Kasumi-1 (cell line): ENCODE measurements at places on chromosomes 6 and 20.

GRCh38 chr6:14748679-14749078, 497.2 kb upstream of the JARID2 start:
- no peak for DNase-seq

DNA sequence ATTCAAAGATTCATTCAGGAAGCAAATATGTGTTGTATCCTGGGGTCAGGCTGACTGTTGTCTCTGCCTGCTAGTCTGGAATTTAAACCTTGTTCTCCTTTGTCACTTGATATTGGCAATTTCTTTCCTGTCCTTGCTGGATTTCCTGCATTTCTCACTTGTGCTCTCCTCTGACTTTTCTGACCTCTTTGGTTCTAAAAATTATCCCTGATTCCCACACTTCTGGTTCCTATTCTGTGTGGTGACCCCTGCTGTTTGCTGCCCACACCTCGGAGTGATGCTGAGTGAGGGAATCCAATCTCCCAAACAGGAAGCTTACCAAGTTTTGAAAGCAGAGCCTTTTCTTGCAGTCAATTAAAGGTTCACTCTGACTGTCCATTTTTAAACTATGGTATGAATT, 345.3 kb downstream of the CDKAL1 start:
- DNase-seq: no peak

DNA sequence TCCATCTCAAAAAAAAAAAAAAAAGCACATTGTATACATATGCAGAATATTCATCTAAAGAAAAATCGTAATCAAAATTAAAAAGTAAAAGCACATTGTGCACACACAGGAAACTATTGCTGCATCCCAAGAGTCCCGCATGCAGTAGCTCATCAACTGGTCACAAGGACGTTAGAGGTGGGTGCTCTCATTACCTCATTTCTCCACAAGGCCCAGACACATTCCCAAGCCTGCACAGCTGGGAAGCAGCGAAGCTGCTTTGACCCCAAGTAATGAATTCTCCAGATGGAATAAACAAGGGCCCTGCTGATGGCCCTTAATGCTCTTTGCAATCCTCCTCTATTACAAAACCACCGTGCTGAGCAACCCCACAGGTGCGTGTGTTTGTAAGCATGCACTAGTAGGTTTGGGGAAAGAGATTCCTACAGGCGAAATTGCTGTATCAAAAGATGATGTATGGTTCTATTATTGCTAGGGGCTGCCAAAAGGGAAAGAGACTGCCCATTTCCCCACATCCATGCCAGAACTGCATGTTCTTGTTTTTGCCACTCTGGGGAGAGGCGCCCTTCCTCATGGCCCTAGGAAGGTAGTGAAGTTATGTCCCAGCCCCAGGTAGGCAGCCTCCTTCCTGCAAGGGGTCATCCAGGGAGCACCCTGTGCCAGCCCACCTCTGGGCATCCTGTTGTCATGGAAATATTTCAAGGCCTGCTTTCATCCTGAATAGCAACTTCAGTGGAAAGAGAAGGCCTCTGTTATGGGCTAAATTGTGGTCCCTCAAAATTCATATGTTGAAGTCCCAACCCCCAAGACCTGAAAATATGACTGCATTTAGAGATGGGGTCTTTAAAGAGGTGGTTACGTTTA, 34.6 kb upstream of the PTGIS start:
- no peak for DNase-seq

DNA sequence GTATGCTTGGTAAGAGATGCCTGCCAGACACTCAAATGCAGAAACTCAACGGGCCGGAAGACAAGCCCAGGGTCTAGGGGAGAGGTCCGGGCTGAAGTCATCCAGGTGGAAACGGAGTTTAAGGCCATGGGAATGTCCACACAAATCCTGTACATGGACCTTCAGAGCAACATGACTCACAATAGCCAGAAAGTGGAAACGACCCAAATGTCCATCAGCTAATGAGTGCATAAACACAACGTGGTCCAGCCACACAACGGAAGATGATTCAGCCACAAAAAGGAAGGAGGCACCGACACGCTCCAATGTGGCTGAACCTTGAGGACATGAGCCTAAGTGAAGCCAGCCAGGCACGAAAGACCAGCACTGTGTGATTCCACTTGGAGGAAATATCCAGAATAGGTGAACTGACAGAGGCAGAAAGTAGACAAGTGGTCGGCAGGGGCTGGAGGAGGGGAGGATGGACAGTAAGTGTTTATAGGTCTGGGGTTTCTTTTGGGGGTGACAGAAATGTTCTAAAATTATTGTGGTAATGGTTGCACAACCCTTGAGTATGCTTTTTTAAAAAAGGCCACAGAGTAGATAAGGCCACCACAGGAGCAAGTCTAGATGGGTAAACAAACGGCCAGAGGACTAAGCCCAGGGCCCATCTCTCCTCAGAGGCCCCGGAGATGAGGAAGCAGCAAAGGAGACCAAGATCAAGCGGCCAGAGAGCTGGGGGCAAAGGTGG, 105.6 kb downstream of the PREX1 start:
- DNase-seq: peak; percentile 55

DNA sequence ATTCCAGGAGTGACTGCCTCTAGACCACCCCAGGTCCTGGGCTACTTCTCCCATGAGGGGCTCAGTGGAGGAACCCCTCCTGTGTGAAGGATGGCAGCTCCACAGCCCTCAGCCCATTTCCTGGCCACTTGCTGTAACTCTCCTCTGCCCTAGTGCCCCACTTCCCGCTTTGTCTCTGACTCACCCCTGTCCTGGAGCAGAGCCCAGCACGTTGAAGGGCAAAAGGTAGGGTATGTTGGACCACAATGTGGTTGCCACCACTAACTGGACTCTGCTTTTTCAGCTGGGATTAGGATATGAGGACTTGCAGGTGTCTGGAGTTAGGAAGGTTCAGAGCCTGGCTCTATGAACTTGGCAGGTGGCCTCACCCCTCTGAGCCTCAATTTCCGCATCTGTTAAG, 2.4 kb downstream of the MYBL2 start:
- DNase-seq: no peak

DNA sequence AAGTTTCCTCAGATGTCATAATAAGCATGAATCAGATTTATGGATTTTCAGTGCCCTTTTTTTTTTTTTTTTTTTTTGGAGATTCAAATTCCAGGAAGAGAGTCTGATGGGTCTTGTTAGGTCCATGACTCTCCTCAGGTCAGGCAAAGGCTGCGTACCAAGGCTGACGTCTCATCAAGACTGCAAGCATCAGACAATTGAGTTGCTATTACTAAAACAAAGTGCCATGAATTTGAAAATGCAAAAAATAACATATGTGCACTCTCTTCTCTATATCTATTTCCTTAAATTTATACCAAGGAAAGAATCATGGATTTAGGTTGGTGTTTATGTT, 134.7 kb downstream of the FAM83B start:
- DNase-seq: no peak

DNA sequence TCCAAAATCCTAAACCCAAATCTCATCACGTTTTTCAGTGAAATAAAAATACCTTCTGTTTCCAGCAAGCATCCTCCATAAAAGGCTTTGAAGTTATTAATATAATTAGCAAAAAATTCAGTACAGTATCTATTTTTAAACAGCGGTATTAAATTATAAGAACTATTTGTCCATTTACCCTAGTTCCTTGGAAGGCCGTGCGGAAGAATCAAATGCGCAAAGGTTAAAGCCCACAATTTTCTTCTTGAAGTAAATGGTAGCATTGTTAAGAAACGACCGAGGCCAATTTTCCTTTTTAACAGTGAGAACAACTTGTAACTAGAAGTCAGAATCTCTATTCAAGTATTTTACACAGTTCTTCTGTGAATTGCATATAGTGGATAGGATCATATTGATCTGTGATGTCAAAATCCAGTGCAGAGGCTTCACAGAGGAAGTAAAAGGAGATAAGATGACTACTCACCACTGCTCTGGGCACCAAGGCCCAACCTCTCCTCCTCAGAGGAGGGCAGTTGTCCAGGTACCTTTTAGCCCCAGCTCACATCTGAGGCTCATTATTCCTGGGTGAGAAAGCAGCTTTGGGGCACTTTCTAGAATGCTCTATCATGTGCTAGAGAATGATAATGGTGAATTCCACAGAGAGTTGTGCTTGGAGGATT, 36.3 kb downstream of the TNFAIP3 start:
- no peak for DNase-seq

GRCh38 chr20:47561603-47562583, 60.2 kb downstream of the NCOA3 start:
- no peak for DNase-seq

DNA sequence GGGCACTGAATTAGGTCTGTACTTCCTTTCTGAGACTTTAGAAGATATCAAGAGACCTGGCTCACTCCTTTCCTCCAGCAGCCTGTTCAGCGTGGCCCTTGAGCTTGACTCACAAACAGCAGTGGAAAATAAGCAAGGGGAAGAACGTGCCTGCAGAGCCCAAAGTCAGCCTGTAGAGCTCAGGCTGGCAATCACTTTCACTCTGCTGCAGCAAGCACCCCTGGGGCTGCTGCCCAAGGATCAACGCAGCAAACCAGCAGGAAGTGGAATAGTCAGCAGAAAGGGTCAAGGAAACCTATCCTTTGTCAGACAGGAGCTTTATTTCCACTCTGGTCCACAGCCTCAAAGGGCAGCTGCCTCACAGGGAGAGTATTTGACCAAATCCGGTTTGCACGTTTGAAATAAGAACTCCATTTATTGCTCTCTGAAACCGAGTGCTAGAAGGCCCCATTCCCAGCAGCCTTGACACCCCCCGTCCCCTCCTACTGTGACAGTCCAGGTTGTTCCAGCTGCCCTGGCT, 77.4 kb downstream of the PRDM1 start:
- DNase-seq: peak; percentile 77

GRCh38 chr20:60402189-60403058, 444.2 kb downstream of the CDH26 start:
- DNase-seq: no peak
